ENCODE measurements at places on chromosomes 5 and 9.

- peak; percentile 63 for DNase-seq
These were observed 113.0 kb downstream of the GAPVD1 start for GRCh38 chr9:125374443-125375309.

DNA sequence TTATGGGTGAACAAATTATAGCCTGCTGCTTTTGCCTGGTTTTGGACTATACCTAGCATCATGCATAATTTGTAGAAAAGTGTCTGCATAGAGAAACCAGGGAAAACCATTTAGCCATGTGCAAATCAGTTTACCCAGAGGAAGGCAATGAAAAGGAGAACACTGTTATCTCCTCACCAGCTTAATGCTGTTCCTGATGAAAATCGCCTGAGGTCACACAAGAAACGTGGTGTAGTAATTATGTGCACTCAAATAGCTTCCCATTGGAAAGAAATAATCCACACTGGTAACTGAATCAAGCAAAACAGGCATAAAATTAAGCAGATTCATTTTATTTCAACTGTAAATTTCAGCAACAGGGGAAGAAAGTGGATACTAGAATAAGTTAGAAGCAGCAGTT, 51.7 kb upstream of the FAM240B start:
- no peak for DNase-seq

GRCh38 chr9:107816561-107817021, 327.0 kb upstream of the KLF4 start:
- no peak for DNase-seq

DNA sequence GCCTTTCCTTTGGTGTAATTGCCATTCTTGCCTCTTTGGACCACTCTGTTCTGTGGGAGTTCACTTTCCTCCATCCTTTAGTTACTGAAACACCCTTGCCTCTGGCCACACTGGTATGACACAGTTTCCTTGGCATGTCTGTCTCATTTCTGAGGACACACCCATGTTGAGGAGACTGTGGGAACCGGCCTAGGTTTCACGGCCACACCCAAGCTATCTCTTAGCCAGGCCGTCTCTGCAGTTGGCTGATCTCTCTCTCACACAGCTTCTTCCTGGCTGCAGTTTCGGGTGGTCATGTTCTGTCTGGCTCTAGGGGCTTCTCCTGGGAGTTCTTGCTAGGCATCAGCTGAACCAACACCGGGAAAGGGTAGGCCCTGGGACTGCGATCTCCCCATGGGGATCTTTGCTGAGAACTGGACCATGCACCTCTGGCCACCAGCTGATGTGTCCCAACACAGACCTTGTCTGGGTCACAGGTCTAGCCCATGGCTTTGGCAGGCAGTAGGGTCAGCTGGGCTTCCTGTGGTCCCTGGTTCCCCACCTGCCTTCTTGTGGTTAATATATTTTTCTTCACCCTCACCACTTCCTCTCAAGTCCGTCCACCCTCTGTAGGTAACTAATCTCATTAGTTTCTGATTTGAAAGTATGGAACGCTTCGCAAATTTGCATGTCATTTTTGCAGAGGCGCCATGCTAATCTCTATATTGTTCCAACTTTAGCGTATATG, 24.9 kb downstream of the ARHGEF37 start:
- peak; percentile 70 for DNase-seq

DNA sequence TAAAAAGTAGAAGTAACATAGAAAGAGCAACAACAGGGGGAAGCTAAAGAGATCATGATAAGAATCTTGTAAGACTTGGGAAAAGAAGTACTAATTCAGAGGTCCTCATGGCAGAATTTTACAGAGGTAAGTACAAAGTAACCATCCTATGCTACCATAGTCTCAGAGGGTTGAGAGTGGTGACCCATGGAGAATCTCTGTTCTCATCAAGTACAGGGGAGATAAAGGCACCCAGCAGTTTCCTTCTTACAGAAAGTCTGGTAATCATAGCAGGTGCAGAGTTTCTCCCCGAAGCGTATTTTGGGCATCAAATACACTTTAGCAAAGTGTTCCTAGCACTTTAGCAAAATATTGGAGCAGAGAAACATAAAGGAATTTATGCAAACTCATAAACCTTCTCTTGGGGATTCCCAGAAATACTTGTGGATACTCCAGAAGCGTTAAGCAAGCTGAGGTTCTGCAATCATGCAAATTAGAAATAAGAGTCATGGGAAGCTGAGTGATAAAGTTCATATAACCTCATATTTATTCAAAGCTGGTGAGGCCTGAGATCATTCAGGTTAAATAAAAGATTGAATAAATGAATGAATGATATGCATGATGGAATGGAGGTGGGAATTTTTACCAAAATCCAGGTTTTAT, 101.0 kb upstream of the SMC2 start:
- DNase-seq, result no peak

DNA sequence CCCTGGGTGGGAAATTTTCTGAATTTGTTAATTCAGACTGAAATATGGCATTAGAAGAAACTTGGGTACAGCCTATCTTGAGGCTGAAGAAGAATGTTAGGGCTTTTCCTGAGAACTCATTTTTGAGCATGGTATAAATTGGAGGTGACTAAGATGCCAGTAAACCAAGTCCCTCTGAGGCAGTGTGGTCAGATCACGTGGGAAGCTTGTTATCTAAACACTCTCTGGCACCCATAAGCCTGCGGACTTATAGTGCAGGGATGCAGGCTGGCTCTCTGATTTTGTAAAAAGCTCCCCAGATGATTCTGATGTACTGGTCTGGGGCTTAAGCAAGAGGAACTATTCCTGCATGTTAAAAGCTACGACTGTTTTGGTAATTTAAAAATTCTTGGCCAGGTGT, 34.3 kb downstream of the MTMR12 start:
- peak; percentile 88 for DNase-seq

DNA sequence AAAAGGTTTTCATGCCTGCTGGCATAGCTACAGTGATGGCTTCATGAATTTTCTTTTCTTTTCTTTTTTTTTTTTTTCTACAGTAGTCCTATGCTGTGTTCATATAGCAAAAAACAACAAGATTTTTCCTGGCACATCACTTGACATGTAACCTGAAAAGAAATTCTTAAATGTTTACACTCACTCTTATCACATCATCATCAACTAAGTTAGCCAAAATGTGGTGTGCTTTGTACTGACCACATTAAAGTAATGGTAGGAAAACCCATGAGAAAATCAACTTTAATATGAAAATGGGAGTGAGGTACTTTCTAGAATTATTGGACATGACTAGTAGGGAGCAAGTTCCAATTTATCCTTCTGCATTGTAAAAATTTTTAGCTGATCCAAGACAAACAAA, 146.7 kb downstream of the SSBP2 start:
- peak; percentile 19 for DNase-seq

DNA sequence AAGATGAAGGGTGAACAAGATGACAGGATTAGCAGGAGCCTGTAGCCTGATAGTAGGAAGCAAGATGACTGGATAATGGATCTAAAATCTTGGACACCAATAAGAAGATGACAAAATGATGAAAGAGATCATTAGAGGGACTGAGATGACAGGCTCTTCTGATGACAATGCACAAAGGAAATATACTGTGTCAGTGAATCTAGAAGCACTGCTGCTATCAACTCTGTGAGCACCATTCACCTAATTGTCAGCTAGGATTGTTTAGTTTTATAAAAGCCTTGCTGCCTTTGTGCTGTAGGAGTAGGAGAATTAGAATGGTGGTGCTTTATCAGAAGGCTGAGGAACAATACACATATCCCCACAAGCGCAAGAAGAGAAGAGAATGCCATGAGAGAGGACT, 1127.8 kb downstream of the DTWD2 start:
- DNase-seq, result no peak

GRCh38 chr9:93907551-93908199, 47.5 kb downstream of the BARX1 start:
- no peak for DNase-seq

DNA sequence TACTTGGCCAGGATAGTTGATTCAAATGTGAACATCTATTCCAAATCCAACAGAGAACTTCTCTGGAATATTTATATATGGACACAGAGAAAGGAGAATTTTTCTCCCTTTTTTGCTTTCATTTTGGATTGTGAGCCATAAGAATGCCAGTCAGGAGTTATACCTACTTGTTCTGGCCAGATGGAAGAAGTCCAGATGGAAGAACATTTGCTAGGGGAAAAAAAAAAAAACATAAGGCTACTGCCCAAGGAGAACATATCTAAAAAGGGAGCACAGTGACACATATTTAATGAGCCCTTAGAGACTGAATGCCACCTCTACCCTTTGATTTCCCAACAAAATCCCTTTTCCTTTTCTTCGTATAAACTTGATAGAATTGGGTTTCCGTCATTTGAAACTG, 61.7 kb upstream of the PPP2R2B start:
- no peak for DNase-seq

GRCh38 chr9:137722481-137722880, 103.7 kb downstream of the EHMT1 start:
- no peak for DNase-seq

GRCh38 chr5:53779541-53779981, 219.1 kb downstream of the NDUFS4 start:
- DNase-seq, result peak; percentile 70

DNA sequence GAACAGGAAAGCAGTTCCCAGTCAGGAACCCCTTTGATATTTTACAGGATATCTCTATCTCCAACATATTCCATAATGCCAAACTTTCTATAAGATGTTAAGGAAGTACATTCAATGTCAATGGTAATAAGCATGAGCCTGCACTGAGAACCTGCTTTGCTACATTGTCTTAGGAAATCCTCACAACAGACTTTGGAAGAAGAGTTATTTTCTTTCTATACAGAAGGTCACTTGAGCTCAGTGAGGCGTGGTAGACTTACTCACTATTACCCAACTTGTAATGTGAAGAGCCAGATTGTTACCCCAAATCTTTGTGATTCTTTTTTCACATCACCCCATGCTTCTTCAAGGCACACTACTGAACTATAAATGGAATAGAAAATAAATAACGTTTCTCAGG, 435.9 kb downstream of the DNAH5 start:
- DNase-seq, result no peak

DNA sequence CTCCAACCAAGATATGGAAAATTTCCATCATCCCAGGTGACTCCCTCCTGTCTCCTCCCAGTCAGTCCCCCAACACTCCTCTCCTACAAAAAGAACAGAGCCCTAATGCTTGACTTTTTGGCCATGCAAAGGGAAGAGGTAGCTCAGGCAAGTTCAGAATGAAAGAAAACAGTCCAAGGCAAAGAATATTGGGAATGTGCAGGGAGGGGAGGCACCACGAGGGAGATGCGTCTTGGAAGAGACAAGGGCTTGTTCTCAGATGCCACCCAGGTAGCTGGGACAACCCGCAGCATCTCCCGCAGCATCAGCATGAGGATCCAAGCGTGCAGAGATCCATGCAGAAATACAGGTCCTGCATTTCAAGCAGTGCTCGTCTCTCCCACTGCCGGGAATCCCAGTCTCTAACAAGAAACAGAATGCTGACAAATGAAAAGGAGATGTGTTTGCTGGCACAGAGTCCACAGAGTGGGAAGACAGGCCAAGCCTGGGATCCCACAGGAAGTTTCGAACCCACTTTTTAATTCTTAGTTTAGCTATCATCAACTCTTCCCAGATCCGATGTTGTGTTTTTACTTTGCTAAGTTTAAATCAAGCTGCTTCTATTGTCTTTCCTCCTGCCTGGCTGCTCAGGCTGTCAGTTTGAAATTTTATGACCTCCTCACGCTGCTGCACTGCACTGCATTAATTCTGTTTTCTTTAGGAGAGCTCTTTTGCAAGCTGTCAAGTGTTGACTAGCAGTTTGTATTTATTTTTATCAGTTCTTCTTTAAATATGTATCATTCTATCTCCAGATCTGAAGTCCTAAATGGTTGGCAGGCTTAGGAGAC, 86.8 kb upstream of the OSMR start:
- DNase-seq, result no peak

GRCh38 chr9:98885575-98886295, 58.0 kb upstream of the COL15A1 start:
- no peak for DNase-seq

DNA sequence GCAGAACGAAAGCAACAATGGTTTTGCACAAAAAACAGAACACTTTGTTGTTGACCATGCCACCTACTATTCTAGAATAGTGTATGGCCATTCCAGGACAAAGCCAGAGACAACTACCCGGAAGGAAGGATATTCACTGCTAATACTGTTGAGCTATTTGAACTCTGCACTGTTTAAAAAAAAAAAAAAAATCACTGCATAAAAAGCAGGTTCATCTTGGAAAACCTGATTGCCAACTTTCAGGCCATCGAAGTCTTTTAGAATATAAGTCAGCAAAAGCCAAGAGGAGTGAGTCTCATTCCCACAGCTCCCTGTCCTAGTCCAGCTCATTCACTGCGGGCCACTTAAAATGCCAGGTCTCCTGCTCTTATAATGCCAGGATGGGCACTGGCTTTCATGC, 4.0 kb downstream of the ENC1 start:
- DNase-seq, result no peak

DNA sequence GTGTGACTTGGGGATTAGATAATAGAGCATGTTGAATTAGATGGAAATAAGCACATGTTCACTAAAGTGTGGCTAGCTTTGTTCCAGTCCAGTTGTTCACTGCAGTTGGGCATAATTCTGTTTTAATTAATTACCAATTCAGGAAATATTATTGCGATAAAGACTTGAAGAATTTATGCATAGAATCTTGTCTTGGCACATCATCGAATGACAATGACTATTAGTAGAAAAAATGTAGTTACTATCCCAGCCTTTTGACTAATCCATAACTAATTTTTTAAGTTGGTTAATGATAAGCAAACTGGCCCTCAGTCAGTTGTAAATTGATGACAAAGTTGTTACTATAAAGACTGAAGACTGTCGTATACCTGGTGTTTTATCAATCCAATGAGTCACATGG, 10.5 kb downstream of the LNPEP start:
- DNase-seq, result no peak

DNA sequence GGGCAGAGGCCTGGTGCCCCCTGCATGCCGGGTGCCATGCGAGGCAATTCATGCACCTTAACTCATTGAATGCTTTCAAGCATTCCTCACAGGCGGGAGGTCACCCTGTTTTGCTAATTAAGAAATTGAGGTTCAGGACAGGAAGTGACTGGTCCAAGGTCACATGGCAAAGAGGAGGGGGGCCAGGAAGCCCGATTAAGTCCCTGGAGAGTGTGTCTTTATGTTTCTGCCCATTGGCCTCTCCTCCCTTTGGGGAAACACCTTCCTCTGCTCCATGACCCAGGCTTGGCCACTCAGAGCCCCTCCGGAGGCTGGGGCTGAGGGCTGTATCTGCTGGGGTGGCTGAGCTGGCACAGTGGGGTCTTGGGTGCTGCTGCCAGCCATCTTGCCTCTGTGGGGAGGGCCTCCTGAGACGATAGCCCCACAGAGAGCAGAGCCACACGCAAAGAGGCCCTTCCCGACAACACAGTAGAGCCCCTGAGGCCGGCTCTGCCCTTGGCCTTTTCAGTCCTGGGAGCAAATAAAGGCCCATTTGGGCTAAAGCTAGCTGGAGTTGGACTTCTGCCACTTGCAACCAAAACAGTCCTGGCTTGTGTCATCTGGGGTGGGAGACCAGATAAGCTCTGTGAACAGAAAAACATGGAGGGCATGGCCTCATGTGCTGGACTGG, 90.8 kb upstream of the NEURL1B start:
- DNase-seq, result no peak

Measured in H4 (cell line).